ENCODE measurements at places on chromosomes 1 and 21. TPM values are rescaled to one million over a fixed set of nuclear protein-coding genes. Genes with fewer than 3 reads are reported as not detected.

- H3K4me1 ChIP-seq, result no peaks in the 10 kb centered on the region
- H3K4me3 ChIP-seq, result no peak overlapping the region
- DNase-seq, result no peak
- H3K27ac ChIP-seq, result no peak overlapping the region
- H3K36me3 ChIP-seq, result no peaks in the 10 kb centered on the region
- no peaks in the 10 kb centered on the region for H3K27me3 ChIP-seq
These were observed 37.2 kb downstream of the ZFYVE9 start for GRCh38 chr1:52179073-52179472.

- no peak for DNase-seq
- no peak overlapping the region for H3K4me3 ChIP-seq
- H3K36me3 ChIP-seq, result no peaks in the 10 kb centered on the region
- H3K27ac ChIP-seq, result no peak overlapping the region
These were observed 77.0 kb upstream of the ARHGAP29 start for GRCh38 chr1:94314222-94314858.

DNA sequence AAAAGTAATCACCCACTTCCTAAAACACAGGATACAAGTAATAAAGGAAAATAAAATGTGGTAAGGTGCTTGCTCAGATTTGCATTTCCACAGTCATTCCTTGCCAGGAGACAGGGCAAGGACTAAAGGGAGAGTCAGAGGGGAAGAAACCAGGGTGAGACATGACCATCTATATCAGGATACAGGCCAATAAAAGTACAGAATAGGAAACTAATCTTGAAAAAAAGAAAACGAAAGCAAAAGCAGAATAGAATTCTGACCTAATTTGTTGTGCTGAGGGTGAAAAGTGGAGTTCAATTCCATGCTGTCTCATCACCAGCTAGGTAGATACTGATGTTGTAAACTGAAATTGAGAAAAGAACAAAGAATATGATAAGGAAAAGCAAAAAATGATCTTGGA is 27.3 kb downstream of the JMJD4 start:
- peak overlapping the region; percentile 1 for H3K4me3 ChIP-seq
- H3K27ac ChIP-seq, result no peak overlapping the region
- DNase-seq, result no peak
- H3K36me3 ChIP-seq, result no peaks in the 10 kb centered on the region
- no peaks in the 10 kb centered on the region for H3K4me1 ChIP-seq
- H3K27me3 ChIP-seq, result no peaks in the 10 kb centered on the region

- DNase-seq, result no peak
- no peaks in the 10 kb centered on the region for H3K4me1 ChIP-seq
- no peaks in the 10 kb centered on the region for H3K27me3 ChIP-seq
- no peak overlapping the region for H3K4me3 ChIP-seq
These were observed 76.4 kb upstream of the COL6A1 start for GRCh38 chr21:45905196-45905595.

DNA sequence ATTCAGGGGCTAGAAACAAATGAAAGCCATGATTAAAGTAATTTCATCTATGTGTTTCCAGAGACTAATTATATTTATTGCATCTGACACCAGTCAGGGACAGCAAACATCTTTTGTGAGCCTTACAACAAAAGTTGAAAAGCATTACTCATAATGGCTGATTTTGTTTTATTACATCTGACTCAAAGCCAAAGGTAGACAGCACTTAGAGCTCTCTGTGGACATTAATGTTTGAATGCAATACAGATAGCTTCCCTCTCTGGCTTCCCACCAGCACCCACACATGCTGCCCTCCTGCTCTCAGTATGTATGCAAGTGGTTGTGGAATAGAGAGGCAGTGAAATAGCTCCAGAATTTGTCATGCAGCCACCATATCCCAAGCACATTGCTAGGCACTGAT is 198.7 kb downstream of the SETD4 start:
- no peaks in the 10 kb centered on the region for H3K4me1 ChIP-seq
- H3K27me3 ChIP-seq, result no peaks in the 10 kb centered on the region
- no peaks in the 10 kb centered on the region for H3K36me3 ChIP-seq
- DNase-seq, result no peak
- H3K27ac ChIP-seq, result no peak overlapping the region

DNA sequence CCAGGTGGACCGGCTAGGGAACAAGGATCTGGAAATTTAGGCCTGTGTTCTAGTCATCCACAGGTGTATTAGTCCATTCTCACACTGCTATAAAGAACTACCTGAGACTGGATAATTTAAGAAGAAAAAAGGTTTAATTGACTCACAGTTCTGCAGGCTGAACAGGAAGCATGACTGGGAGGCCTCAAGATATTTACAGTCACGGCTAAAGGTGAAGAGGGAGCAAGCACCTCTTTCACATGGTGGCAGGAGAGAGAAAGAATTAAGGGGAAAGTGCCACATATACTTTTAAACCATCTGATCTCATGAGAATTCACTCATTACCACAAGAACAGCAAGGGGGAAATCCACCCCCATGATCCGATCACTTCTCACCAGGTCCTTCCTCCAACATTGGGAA is 174.7 kb upstream of the C1orf105 start:
- no peaks in the 10 kb centered on the region for H3K4me1 ChIP-seq
- no peak overlapping the region for H3K4me3 ChIP-seq
- DNase-seq, result no peak
- H3K27me3 ChIP-seq, result no peaks in the 10 kb centered on the region

GRCh38 chr1:58870298-58870676 is 86.4 kb upstream of the JUN start:
- H3K27me3 ChIP-seq, result no peaks in the 10 kb centered on the region
- H3K4me3 ChIP-seq, result no peak overlapping the region
- no peak for DNase-seq
- H3K4me1 ChIP-seq, result no peaks in the 10 kb centered on the region

GRCh38 chr1:168688644-168689326 is 40.2 kb downstream of the DPT start:
- DNase-seq, result no peak
- no peak overlapping the region for H3K27ac ChIP-seq
- no peaks in the 10 kb centered on the region for H3K27me3 ChIP-seq

GRCh38 chr21:45333583-45334121 is 46.0 kb upstream of the POFUT2 start:
- no peaks in the 10 kb centered on the region for H3K4me1 ChIP-seq
- H3K27ac ChIP-seq, result no peak overlapping the region
- H3K4me3 ChIP-seq, result no peak overlapping the region
- H3K36me3 ChIP-seq, result no peaks in the 10 kb centered on the region
- peak; percentile 17 for DNase-seq

GRCh38 chr1:115746021-115746690 is 22.4 kb downstream of the CASQ2 start:
- no peak for DNase-seq
- no peaks in the 10 kb centered on the region for H3K36me3 ChIP-seq
- no peaks in the 10 kb centered on the region for H3K4me1 ChIP-seq

GRCh38 chr1:28428012-28428411 is 58.5 kb downstream of the PHACTR4 start:
- H3K4me3 ChIP-seq, result no peak overlapping the region
- H3K4me1 ChIP-seq, result no peaks in the 10 kb centered on the region
- no peak overlapping the region for H3K27ac ChIP-seq
- H3K36me3 ChIP-seq, result no peaks in the 10 kb centered on the region

GRCh38 chr1:202585590-202585933 is 124.7 kb downstream of the SYT2 start:
- H3K4me3 ChIP-seq, result no peak overlapping the region
- H3K36me3 ChIP-seq, result peaks cover 3% of the 10 kb centered on the region
- H3K4me1 ChIP-seq, result no peaks in the 10 kb centered on the region
- H3K27ac ChIP-seq, result no peak overlapping the region
- H3K27me3 ChIP-seq, result no peaks in the 10 kb centered on the region

- no peaks in the 10 kb centered on the region for H3K36me3 ChIP-seq
- no peak overlapping the region for H3K4me3 ChIP-seq
- no peaks in the 10 kb centered on the region for H3K27me3 ChIP-seq
These were observed 18.2 kb upstream of the LAMTOR5 start for GRCh38 chr1:110425612-110426152.

DNA sequence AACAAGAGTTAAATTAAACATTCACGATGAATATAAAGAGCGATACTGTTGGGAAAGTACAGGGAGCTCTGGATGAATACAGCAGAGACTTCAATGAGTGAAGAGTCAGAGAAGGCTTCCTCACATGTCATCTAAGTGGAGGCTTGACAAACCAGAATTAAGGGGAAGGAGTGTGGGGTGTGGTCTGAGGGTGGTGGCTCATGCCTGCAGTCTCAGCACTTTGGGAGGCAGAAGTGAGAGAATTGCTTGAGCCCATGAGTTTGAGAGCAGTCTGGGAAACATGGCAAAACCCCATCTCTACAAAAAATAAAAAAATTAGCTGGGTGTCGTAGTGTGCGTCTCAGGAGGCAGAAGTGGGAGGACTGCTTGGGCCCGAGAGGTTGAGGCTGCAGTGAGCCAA is 8.7 kb downstream of the SDHB start:
- no peak overlapping the region for H3K4me3 ChIP-seq
- H3K27ac ChIP-seq, result no peak overlapping the region
- peaks cover 5% of the 10 kb centered on the region for H3K4me1 ChIP-seq
- no peak for DNase-seq

- no peak for DNase-seq
- peaks cover 7% of the 10 kb centered on the region for H3K4me1 ChIP-seq
- H3K4me3 ChIP-seq, result no peak overlapping the region
These were observed 462.0 kb upstream of the RUNX1 start for GRCh38 chr21:35510957-35511695.

GRCh38 chr1:62588000-62588399 is 9.3 kb upstream of the ANGPTL3 start:
- no peak overlapping the region for H3K27ac ChIP-seq
- no peaks in the 10 kb centered on the region for H3K4me1 ChIP-seq
- H3K27me3 ChIP-seq, result no peaks in the 10 kb centered on the region
- no peak overlapping the region for H3K4me3 ChIP-seq
- DNase-seq, result no peak

DNA sequence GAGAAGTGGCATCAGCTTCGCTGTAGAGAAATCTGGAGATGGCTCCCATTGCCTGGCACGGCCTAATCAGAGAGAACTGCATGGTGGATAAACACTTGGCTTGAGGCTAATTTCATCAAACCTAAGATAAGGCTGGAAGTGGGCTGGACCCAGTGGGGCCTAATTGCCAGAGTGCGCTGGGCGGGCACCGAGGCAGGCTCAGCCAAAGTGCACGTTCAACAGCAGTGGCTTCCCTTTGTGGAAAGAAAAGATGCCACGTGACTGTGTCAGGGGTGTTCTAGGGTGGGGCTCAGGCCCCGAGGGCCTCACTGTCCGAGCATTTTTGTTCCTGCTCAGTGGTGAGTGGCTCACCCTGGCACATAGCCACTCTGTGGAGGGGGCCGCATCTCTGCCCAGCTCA is 5.8 kb downstream of the PLCH2 start:
- no peak for DNase-seq
- no peaks in the 10 kb centered on the region for H3K27me3 ChIP-seq
- no peaks in the 10 kb centered on the region for H3K4me1 ChIP-seq
- H3K4me3 ChIP-seq, result no peak overlapping the region

DNA sequence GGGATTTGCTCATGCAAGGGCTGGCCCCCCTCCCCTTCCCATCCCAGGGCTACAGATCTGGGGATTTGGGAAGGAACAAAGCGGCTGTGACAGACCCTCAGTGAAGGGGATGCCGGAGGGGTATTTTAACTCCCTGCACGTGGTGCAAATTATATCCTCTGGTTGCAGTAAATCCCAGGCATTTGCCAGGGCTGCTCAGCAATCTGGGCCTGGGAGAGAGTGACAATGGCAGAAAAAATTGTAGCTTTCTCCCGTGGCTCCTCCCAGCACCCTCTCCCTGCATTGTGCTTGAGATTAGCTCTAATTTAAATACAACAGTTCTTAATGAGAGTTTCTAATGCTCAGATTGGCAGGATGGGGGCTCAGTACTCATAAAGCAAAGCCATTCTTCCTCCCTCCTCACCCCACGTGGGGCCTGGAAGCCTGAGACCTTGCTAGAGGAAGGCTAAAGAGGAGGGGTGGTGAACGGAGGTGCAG is 129.9 kb upstream of the CD34 start:
- no peaks in the 10 kb centered on the region for H3K36me3 ChIP-seq
- no peaks in the 10 kb centered on the region for H3K27me3 ChIP-seq
- no peak overlapping the region for H3K4me3 ChIP-seq

DNA sequence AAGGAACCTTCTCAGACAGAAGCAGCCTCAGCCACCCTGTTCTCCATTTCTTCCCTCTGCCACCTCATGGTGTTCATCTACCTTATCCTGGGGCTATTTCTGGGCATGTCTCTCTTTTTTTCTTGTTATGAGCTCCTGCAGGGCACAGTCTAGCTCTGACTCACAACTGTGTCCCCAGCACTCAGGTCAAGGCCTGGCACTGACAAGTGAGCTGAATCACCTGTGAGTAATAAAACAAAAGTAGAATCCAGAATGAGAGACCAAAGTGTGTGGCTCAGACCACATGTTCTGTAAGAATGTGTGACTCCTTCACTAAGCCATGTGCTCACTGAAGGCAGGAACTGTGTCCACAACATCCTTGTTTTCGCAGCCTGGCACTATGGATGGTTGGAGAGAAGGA is 23.2 kb downstream of the C1orf94 start:
- H3K4me1 ChIP-seq, result no peaks in the 10 kb centered on the region
- H3K4me3 ChIP-seq, result no peak overlapping the region
- no peaks in the 10 kb centered on the region for H3K36me3 ChIP-seq
- H3K27me3 ChIP-seq, result no peaks in the 10 kb centered on the region

DNA sequence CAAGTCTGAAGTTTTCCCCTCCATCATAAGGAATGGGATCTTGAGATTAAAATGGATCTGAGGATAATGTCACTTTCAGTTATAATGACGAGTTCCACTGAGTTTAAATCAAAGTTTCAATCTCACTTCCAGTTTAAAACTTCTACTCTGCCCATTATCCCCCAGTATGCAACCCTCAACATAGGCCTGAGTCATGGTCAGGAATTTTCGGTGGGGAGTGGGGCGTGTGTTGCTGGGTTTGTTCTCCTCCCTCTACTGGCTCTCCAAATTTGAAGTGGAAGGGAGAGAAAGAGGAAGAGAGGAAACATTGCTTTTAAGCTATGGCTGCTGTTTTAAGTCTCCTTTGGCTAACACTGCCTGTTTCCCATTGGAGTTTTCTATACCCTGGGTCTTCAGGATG is 152.9 kb downstream of the TM2D1 start:
- DNase-seq, result no peak
- H3K36me3 ChIP-seq, result no peaks in the 10 kb centered on the region
- H3K4me1 ChIP-seq, result no peaks in the 10 kb centered on the region
- no peak overlapping the region for H3K4me3 ChIP-seq

- no peak overlapping the region for H3K27ac ChIP-seq
- peaks cover 8% of the 10 kb centered on the region for H3K4me1 ChIP-seq
These were observed 87.7 kb downstream of the C4BPA start for GRCh38 chr1:207191776-207192175.

- no peak overlapping the region for H3K27ac ChIP-seq
- no peaks in the 10 kb centered on the region for H3K4me1 ChIP-seq
- H3K4me3 ChIP-seq, result no peak overlapping the region
- DNase-seq, result no peak
These were observed 12.0 kb downstream of the PPFIA4 start for GRCh38 chr1:203038217-203038741.

DNA sequence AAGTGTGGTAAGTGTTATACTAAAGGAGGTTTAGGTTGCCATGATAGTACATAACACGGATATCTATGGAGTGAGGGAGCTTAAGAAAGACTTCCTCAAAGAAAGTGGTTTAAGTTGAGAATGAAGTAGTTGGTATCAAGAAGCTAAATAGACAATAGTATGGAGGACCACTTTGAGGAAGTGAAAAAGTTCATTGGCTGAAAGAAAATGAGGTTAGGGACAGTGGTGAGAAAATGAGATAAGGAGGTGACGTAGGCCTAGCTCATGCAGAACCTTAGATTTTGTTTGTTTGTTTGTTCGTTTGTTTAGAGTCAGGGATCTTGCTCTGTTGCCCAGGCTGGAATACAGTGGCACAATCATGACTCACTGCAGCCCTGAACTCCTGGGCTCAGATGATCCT is 72.2 kb upstream of the PPIH start:
- H3K36me3 ChIP-seq, result no peaks in the 10 kb centered on the region
- H3K27ac ChIP-seq, result no peak overlapping the region
- no peaks in the 10 kb centered on the region for H3K27me3 ChIP-seq
- no peaks in the 10 kb centered on the region for H3K4me1 ChIP-seq

NR0B2 gene
- total RNA-seq, result not detected

VWA1 gene
- 0.31 TPM for total RNA-seq
